ENCODE measurements at places on chromosomes 7 and 10.

- DNase-seq = peak; percentile 65
Measured at GRCh38 chr7:44477063-44477830, 13.2 kb downstream of the NUDCD3 start.

GRCh38 chr10:6912424-6912823 is 332.3 kb upstream of the PRKCQ start:
- DNase-seq = no peak

DNA sequence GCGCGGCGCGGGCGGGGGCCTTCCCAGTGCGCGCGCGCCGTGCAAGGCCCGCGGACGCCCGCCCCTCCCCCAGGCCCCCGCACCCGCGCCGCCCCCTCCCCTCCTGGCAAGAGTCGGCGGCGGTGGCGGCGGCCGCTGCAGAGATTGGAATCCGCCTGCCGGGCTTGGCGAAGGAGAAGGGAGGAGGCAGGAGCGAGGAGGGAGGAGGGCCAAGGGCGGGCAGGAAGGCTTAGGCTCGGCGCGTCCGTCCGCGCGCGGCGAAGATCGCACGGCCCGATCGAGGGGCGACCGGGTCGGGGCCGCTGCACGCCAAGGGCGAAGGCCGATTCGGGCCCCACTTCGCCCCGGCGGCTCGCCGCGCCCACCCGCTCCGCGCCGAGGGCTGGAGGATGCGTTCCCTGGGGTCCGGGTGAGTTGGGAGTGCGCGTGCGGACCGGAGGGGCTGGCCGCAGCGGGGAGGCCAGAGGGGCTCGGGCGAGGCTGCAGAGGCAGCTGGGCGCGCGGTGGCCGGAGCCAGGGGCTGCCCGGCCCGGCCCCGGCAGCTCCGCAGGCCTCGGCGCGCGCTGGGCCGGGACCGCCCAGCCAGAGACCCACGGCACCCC is at the start of gene BMPR1A:
Gene BMPR1A (plus strand): TSS at position 109 of the 602 bp plus-strand sequence. CDS start 119,400 bp downstream, outside the sequence.
- no peak for DNase-seq

DNA sequence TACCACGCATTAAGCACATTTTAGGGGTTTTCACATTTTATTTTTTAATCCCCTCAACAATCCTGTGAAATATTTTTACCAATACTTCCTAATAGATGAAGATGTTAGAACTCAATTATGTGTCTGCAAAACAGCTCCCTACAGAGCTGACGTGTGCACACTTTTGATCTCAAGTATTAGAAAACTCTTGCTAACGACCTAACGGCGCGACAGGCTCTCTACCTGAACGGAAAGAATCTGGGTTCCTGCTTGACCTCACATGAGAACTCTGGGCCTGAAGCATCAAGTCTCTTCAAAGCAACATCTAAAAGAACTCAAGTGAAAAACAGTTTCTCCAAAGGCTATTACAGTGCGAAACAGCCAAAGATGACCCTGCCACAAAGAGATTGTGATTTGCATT is 113.9 kb downstream of the DOCK4 start:
- DNase-seq = no peak

DNA sequence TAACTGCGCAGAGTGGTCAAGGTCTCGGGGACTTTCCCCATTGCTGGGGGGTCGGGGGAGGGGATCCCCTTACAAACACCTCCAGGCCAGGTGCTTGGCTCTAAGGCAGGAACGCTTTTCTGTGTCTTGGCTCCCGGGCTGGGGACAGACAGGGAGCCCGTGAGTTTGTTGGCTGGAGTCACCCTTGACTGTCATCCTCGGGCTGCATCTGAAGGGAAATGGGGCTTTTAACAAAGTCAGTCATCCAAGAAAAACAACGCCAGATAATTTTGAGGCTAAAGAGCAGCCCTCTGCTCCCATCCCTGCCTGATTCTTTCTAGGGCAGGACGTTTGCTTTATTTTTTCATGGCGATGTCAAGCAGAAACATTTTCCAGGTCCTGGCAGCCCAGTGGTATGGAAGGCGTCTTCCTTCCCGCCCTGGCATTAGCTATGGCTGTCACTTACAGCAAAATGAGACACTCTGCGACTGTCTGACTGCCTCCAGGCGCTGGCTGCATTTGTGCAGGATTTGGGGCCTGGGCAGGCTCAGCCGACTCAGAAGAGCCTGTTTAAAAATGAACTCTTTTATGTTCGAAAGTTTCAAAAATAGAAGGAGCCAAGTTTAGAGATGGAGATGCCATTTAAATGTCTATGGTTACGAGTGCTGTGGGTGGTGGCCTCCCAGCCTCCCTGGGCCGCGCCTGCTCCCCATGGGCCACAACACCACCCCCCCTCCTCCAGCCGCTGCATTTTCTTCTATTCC is 54.7 kb upstream of the TNS3 start:
- DNase-seq = no peak

DNA sequence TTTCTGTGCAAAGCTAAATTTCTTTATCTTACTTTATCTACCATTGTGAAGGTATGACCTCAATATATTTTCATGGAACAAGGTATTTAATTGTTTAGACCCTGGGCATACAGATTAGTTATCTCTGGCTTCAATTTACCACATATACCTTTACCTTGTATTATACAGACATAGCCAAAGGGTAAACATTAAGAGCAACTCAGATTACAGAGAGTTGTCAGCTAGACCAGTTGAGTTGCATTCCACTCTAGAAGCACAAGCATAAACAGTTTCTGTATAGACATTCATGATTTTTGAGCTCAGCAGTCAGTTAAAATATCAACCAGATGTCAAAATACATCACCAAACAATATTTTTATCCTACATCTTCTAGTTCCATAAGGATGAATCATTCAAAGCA is 857.3 kb upstream of the ZWINT start:
- DNase-seq = no peak

Data from activated naive CD4-positive, alpha-beta T cell treated with Interleukin-2 at 50 U/mL for 16 hours (primary cell).